ENCODE measurements at places on chromosomes 1 and 21.
A peak's percentile ranks its signal among the peaks of the same experiment; 100 is the strongest.

GRCh38 chr1:233916706-233917105 lies 12.2 kb downstream of the SLC35F3 start:
- DNase-seq: no peak

DNA sequence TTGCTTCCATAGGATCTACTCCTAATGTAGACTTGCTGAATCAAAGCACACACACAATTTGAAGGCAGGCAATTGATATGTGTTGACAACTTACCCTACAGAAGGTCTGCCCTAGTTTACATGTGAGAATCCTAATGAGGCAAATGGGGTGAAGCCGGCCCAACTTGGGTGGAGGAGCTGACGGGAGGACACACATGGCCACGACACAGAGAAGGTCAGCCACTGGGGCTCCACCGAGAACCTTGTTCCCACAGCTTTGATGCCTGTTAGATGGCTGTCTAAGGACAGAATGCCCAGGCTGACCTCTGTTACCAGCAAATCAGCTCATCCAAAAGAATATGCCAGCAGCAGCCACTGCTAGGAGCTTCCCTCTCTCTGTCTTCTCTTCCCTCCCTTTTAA lies 1.5 kb upstream of the PLA2G2D start:
- DNase-seq: no peak

DNA sequence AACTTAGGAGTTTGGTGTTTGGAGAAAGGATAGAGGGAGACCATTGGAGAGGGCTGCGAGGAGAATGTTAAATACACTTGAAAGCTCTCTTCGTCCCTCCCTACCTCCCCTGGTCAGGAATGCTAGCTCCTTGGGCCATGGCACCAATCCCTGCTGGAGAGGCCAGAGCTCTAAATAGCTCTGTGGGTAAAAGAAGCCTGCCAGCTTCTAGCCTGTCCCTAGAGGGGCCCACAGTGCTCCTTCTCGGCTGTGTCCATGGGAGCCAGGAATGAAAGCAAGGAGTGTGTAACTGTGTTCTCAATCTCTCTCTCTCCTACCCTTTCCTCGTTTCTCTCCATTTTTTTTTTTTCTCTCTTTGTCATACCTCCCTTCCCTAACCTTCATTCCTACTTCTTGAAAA lies at the start of gene CCDC190:
CCDC190 (minus strand) TSS at position 75 of the 400 bp plus-strand sequence. CDS start 1,529 bp downstream, outside the sequence.
- no peak for DNase-seq

DNA sequence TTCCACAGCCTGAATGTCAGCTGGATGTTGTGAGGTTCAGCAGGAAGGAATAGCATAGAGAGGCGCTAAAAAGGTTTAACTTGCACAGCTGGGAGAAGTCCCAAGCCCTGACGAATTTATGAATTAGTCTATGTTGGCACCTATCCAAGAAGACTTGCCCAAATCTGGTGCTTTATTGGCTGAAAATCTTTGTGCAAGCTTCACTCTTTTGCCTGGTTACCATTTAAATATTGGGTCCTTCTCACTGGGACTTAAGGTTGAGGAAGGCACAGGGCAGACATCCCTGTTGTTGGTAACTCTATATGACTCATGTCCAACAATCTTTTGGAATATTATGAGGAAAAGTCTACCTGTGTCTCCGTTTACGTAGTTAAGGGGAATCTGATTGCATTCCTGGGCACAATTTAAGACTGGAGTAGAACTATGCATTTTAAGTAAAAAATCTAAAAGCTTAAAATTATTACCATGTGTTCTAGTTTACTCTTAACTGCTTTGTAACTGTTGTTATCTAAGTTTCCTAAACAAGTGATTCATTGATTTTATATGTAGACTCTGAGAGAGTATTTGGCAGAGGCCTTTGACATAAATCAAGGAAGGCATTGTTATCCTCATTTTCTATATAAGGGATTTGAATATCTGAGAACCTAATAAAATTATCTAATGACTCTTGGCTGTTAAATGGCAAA lies 181.7 kb upstream of the DPYD start:
- peak; percentile 18 for DNase-seq

DNA sequence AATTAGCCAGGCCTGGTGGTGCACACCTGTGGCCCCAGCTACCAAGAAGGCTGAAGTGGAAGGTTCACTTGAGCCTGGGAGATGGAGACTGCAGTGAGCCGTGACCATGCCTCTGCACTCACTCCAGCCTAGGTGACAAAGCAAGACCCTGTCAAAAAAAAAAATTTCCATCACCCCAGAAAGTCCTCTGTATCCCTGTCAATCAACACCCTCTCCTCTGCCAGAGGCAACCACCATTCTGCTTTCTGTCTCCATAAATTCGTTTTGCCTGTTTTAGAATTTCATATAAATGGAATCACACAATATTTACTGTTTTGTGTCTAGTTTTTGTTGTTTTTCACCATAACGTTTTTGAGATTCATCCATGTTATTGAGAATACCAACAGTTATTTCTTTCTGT lies 141.6 kb upstream of the SLC45A1 start:
- no peak for DNase-seq

GRCh38 chr1:26700711-26701110 lies 4.9 kb downstream of the ARID1A start:
- no peak for DNase-seq

DNA sequence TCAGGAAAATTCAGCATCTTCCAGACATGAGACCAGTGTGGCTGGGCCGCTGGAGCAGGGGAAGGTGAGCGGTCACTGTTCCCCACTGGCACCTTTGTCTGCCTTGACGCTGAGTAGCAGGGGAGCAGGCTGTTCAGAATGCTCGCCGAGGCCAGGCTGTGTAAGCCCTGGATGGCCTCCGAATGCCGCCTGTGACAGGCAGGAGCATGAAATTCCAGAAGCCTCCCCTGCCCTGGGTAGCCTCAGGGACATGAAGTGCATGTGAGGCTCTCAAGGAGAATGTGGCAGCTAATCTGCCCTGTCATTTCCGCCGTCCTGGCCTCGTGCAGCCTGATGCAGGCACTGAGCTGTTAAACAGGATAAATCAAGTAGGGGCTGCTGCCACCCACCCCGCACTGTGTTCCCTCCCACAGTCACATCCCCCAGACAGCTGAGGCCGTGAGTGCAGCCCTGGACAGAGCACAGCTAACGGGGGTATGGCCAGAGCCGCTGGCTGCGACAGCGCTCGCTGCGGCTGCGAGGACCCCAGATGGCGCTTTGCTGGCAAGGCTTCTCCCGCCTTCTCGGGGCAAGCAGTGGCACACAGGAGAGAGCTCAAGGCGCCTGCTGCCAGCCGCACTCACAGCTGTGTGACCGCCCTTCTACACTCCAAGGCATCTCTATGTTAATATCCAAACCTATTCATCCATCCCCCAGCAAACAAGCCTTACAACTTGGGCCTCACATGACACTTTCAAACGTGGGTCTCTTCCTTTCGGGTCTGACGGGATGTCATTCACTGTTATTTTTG lies 105.0 kb upstream of the COL6A1 start:
- no peak for DNase-seq

GRCh38 chr21:29121759-29122158 lies 8.7 kb upstream of the MAP3K7CL start:
- DNase-seq: no peak

DNA sequence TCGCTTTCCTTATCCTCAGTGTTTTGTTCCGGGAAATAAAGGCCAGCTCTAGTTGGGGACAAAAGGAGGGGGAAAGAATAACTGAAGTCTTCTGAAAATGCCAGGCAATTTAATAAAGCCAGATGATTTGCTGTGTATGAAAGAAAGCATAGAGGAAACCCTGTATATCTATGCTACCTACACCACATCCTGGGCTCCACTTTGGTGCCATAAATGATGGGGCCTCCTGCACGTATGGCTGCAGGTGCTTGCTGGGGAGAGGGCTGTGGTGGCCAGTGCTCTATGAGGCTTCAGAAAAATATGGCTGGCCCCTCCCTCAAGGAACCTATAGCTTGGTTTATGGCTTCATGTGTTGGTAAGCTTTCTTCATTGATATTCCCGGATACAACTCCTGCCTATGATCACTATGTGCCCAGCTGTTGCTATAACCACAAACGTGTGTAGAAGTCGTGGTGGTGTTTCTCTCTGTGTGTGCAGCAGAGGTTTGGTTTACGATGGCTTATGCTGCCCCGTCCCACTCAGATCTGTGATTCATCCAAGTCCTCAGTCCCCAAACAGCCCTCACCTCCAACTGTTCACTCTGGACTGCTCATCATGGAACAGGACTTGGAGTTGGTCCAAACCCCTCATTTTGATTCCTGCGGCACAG lies 59.5 kb downstream of the BACE2 start:
- DNase-seq: no peak

Measured in NCI-H1694 (cell line).